A549 treated with Mapracorat at 1 μM for 4 hours (cell line): ENCODE measurements at places on chromosomes 5 and 9. TPM values are rescaled to one million over a fixed set of nuclear protein-coding genes. Genes with fewer than 3 reads are reported as not detected.

The CHSY3 gene
- total RNA-seq: 0.04 to 0.18 TPM (median 0.15 TPM) in 5 replicates

The SPINK6 gene
- total RNA-seq: 0.45 to 1.1 TPM (median 0.57 TPM) in 5 replicates

The CARD9 gene
- 0.50 to 1.8 TPM (median 1.3 TPM) in 5 replicates for total RNA-seq

The SPATA31C1 gene
- not detected in 5 replicates for total RNA-seq

The TRIM36 gene
- total RNA-seq: 1.5 to 2.4 TPM (median 2.3 TPM) in 5 replicates
